Right forelimb (tissue), 1 donor: ENCODE measurements at places on chromosomes 7 and 10.

DNA sequence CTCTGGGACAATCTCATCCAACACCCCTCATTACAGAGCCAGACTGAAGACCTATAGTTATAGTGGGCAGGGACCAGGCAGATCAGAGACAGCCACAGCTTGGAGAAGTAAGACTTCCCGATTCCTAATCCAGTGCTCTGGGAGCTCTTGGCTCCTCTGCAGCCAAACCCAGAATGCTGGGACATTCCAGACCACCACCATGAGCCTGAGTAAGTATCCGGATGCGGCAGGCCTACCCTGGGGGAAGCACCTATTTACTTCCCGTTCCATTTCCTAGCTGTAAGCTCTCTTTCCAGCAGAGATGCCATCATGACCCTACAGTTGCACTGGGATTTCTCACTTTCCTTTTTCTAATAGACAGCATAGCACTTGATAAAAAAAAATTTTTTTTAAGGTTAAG is 16.4 kb downstream of the HIP1 start:
- DNase-seq = no peak

- DNase-seq = no peak
Observed at GRCh38 chr7:118802726-118803125, 578.2 kb downstream of the ANKRD7 start.

DNA sequence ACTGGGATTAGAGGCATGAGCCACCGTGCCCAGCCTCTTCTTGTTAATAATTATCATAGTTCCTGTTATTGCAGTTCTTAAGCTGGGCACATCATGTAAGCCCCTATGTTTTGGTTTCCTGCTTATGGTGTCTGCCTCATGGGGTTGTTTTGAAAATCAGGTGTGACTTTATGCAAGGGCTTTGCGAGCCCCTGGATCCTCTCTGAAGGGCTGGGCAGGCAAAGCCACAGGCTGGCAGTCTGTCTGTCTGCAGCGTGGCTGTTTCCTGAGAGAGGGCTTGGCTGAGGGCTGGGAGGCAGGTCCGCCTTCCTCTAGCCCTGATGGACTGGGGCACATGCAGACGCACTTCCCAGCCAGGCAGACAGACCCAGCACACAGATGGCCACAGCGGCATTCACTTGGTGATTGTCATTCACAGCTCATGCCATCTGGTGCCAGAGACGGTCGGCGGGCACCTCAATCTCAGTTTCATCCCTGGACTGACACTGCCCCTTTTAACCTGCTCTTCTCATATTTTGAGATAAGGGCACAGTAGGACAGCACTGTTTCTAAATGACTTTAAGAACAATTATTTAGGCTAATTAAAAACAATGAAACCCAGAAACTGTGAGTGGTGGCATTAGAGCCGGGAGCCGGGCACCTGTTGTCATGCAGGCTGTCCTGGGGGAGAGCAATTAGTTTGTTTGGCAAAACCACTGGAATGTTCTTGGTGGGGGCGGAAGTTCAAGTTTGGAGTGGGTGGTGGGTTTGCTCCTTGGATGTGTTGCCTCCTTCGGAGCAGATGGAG is 35.5 kb downstream of the RBM20 start:
- DNase-seq = peak; percentile 72

DNA sequence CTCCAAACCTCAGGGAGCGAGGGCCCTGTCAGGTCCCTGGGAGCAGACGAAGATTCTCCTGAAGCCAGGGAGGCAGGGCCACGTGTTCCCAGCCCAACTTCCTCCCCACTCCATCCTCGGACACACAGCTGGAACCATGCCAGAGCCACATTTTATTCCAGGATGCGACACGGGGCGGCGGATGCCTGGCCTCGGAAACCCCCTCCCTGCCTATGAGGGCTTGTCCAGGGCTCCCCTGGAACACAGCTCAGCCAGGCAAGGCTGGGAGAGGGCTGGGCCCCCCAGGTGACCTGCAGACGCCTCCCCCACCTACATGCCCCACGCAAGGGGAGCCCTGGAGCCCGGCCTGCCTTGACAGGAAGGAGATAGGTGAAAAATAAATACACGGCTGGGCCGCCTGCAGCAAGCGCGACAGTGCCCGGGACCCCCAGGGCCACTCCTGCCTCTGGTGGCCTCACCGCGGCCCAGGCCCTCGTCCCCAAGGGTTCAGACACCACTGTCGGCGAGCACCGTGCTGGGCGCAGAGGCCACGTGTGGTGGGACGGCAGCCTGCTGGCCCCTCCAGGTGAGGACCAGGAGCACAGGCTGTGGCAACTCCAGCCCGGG is 21.5 kb downstream of the GET4 start:
- no peak for DNase-seq

GRCh38 chr7:64045301-64046040 is at the start of gene ZNF727:
Gene ZNF727 (plus strand): TSS chr7:64045434. CDS start chr7:64045622, 188 bp downstream.
- no peak for DNase-seq

DNA sequence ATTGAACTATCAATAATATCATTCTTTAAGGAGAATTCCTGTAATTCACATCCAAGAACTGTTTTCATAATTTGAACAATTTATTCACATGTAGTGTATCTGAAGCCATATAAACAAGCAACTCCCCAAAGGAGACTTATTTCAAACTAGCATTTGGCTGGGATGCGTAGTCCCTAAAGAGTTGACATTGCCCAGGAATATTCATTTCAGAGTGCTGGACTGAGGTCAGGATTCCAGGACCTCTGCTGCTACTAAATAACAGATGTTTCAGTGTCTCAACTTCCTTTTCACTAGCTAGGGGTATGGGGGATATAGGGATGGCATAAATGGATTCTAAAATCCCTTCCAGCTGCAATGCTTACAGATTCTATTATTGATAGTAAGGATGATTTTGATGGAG is 177.0 kb downstream of the TSPAN12 start:
- no peak for DNase-seq

DNA sequence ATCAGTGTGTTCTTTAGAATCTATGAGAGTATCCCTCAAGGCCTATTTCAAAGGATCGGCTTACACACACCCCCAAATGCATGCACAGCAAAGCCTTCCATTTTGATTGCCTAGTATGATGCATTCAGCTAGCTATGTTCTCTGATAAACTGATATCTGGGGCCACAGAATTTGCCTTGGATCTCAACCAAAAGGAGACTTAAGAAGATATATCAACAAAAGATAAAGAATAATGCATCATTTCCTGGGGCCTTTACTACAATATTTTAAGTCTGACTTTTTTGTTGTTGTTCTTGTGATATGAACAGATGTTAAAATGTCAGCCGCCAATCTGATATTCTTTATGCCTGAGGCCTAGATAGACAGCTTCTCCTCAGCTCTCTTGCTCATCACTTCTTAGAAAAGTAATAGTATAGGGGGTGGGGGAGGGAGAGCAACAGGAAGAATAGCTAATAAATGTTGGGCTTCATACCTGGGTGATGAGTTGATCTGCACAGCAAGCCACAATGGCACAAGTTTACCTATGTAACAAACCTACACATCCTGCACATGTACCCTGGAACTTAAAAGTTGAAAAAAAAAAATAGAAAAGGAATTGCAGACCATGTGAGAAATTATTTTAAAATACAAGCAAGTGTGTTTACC is 792.9 kb upstream of the GHITM start:
- DNase-seq = no peak

- DNase-seq = no peak
Observed at GRCh38 chr7:68787566-68787965, 810.7 kb upstream of the AUTS2 start.

- no peak for DNase-seq
Observed at GRCh38 chr7:157710396-157710795, 373.6 kb downstream of the DNAJB6 start.

- DNase-seq = no peak
Observed at GRCh38 chr10:130545697-130546096, 409.5 kb downstream of the GLRX3 start.

DNA sequence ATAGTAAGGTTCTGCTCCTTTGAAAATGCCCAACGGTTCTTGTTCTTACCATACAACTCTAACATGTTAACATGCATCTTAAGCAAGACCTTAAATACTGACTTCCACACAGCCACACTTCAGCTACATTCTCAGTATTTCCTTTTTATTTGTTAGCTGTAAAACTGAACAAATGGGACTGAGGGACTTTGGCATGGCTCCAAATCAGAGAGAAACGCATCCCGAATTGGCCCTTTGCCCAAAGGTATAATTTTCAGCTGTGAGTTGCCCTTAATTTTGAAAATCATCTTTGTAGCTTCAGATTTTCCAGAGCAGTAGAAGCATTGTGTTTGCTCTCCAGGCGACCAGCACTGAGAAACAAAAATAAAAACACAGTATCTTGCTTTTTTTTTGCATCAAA is 56.4 kb downstream of the NEUROD6 start:
- DNase-seq = no peak

- DNase-seq = no peak
Observed at GRCh38 chr10:83723080-83723479, 416.2 kb upstream of the GHITM start.

DNA sequence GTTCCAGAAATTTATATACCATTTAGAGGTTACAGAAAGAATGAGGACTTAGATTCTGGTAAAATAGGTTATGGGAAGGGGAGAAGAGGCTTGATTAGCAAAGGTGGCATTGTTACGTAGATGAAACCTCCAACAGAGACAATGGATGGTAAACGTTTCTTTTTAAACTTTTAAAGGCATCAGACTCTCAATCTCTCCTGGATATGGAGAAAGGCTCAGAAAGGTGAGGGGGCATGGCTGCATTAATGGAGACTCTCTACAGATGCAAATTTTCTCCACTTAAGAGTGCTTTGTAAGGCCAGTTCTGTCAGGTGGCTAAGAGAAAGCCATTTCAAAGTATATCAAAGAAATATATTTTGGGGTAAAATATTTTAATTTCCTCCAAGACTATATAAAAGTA is 240.9 kb upstream of the PTER start:
- no peak for DNase-seq

- peak; percentile 71 for DNase-seq
Observed at GRCh38 chr10:100518761-100519241, 860 bp downstream of the SEC31B start.

GRCh38 chr10:100996678-100997359 is 2.8 kb upstream of the LZTS2 start:
- DNase-seq = peak; percentile 60

DNA sequence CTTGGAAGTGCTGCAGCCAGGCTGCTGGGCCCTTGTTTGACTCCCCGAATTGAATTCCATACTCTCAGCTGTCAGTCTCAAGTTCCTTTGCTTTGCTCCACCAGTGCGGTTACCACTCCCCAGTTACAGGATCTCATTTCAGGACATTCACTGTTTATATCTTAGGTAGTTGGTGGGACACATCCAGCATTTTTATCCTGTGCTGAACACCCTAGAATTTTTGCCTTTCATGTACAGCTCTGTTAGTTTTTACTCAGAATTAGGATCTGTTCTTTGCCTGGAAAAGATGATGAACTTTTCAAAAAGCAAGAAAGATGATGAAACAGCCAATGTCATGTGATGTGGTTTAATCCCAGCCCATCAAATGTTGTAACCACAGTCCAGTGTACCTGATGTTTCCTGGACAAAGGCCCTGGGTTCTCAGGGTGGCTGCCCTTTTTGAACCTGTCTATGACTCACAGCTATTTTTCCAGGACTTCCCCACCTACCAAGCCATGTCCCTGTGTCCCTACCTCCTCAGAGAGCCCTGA is 149.7 kb downstream of the NOC3L start:
- DNase-seq = no peak

DNA sequence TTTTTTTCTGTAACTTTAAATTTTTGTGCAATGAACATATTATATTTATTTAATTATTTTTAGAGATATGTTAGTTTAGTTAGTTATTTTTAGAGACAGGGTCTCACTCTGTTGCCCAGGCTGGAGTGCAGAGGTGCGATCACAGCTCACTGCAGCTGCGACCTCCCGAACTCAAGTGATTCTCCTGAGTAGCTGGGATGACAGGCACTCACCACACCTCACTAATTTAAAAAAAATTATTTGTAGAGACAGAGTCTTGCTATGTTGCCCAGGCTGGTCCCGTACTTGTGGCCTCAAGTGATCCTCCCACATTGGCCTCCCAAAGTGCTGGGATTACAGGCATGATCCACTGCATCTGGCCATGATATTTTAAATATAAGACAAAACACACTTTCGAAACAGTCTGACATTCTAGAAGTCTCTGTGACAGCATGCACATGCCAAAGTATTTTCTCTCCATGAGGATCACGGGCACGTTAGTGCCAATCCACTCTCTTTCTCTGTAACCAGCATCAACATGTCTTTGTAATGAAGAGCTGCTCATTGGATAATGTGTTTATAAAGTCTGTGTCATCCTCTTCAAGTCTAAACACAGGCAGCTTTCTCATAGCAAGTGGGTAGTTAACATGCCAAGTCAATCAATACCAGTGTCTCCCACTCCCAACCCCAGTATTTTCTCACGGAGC is 137.4 kb downstream of the GLI3 start:
- DNase-seq = no peak
